ENCODE measurements at places on chromosomes 12 and 14. TPM values are rescaled to one million over a fixed set of nuclear protein-coding genes. Genes with fewer than 3 reads are reported as not detected.

DNA sequence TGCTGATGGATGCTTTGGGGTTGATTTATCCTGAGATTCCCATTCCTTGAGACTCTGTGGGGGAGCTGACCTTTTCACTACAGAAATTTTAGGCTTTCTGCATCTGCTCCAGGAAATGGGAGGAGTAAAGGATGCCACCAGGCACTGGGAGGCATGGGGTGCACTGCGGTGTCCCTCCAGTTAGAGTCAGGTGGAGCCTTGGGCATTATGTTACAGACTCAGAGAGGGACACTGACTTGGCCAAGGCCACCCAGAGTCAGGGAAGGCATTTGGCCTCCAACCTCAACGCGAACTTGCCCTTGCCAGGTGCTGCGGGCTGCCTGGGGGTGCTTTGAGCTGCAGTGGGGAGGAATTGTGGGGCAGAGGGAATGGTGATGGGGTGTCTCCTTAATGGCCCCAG, 58.0 kb upstream of the TBX3 start:
- no peak for DNase-seq

GRCh38 chr14:80346395-80346794, 135.1 kb upstream of the DIO2 start:
- no peak for DNase-seq

DNA sequence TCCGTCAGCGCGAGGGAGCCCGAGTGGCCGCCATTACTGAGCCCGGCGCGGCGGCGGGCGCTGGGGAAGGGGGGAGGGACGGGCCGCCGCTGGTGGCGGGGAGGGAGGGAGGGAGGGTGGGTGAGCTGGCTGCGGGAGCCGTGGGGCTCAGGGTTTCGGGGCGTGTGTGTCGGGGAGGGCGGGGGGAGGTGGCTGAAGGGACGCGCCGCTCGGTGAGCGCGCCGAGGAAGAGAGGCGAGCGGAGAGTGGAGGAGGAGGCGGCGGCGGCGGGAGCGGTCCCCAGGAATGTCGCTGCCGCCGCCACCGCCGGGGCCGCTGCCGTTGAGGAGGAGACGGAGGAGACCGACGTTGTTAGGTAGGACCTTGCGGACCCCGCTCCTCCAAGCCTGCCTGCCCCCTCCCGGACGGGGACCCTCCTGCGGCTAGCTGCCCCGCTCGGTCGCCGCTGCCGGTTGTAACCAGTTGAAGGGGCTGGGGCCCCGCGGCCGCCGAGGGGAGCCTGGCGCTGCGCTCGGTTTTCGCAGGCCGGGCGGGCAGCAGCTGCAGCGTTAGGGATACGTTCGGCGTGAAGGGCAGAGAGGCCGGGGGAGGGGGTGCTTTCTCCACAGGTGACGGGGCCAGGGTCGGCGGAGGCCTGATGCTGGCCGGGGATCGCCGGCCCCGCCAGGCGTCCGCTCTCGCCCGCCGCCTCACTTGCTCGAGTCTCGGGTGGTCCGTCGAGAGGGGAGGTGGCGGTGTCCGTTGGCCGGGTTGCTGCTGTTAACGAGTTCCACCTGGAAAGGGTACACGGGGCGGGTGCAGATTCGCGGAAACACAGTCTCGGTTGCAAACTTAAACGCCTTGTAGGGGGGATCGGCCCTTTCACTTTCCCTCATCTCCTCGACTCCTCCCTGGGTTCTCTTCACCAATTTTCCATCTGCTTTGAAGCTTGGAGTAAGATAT, at the start of gene ARHGAP5:
TSS of gene ARHGAP5 (plus strand) at position 224 of the 942 bp plus-strand sequence. CDS start 13,366 bp downstream, outside the sequence.
- peak; percentile 86 for DNase-seq

GRCh38 chr14:70005281-70005805, 126.1 kb downstream of the SMOC1 start:
- DNase-seq = no peak

Gene CNTN1
- 9.8 TPM for total RNA-seq

DNA sequence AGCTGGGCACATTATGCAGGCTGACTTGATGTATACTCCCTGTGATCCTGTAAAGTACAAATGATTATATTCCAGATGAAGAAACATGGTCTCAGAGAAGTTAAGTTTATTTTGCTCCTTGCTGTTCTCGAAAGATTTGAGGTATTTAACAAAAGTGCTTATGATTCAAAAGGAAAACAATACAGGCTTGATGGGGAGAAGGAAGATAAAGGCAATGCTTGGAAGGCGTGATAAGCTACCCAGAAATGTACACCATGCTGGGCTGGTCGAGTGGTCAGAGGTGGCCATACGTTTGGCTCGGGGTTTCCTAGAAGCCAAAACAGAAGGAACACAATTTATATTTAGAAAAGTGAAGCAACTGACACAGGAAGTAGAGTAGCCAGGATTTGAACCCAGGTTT, 201.0 kb downstream of the KTN1 start:
- DNase-seq = no peak

Gene GPD1
- total RNA-seq = 0.45 TPM

- DNase-seq = peak; percentile 91
Observed at GRCh38 chr12:6056406-6057240, 67.8 kb downstream of the VWF start.

DNA sequence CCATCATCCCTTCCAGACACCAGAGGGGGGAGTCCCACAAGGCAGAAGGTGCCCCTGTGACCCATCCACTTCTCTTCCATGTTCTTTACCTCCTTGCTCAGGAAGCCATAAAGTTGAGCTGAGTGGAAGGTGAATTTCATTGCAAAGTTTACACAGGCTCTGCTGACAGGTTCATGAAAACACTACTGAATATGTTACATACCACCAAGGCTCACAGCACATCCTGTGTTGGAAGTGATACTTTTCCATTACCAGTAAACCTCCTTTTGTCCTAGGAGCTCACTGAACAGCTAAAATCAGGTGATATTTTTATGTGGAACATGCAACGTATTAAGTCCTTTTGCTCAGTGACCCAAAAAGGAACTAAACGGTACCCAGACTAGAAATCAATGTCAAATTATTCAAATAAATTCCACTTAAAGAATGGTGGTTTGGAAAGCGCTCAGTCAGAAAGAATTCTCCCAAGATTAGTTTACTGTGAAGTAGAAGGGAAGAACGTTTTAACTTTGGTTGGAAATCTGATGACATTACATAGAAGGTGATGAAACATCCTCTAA, 196.2 kb upstream of the NUDT4 start:
- DNase-seq = no peak

DNA sequence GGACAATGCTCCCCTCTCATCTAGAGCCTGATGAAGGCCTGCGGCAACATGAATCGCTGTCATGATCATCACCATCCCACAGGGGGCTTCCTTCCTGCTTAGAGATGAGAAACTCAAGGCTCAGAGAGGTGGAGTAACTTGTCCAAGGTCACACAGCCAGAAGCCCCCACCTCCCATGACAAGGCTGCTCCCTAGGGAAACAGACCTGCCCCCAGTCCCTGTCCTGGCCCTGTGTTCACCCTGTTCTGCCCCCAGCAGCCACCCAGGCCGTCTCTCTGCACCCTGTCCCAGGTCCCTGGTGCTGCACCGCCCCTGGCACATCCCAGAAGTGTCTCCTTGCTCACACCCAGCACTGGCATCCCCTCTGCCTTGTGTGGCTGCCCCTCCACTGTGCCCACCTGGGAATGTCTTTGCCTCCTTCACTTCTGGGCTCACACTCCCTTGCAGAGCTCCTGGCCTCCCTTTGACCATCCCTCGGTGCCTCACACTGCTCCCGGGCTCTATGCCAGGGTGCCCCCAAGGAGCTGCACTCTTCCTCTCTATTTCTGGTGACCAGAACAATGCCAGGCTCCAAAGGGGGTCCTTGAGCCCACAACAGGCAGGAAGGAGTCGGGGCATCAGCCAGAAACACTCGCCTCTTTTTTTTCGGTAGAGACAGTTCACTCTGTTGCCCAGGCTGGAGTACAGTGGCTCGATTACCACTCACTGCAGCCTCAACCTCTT, 70.5 kb downstream of the BCL11B start:
- DNase-seq = peak; percentile 65

- peak; percentile 70 for DNase-seq
Observed at GRCh38 chr12:104411826-104412641, 44.7 kb upstream of the CHST11 start.

GRCh38 chr12:55874443-55874842, 31.7 kb upstream of the MMP19 start:
- DNase-seq = no peak

DNA sequence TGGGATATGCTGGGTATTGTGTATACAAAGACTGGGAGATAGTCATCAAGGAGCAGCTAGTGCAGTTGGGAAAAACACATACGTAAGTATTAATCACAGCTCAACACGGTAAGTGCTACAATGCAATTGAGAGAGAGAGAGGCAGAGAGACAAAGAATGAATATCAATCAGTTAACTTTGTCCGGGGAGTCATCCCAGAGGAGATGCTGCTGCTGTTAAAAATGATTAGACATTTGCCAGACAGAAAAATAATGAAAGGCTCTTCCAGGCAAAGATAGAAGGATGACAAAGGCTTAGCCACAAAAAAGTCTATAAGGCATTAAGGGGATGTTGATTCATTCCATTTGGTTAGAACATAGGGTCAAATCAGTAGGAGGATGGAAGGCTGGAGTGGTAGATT, 45.1 kb downstream of the AKAP6 start:
- no peak for DNase-seq

Gene TAS2R31
- total RNA-seq = 5.9 TPM

- DNase-seq = no peak
Observed at GRCh38 chr14:35161231-35161630, 38.9 kb downstream of the PRORP start.

DNA sequence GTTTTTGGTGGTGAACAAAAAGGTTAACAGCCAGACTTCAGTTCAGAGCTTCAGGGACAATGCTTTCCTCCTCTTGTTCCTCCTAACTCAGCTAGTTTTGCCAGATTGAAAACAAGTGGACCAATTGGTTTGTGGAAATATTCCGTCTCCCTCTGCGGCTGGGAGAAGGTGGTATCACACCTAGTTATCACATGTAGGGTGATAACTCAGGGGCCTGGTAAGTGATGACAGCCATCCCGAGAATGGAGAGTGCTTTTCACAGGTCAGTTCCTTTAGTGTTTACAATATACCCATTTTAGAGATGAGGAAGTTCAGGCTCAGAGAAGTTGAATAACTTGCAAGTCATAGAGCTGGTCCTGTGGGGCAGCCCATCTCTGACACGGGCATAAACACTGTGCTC, 60.7 kb upstream of the DICER1 start:
- peak; percentile 79 for DNase-seq

Gene MMP14
- total RNA-seq = 213 TPM

GRCh38 chr12:70842136-70842535, 78.4 kb downstream of the PTPRR start:
- no peak for DNase-seq

DNA sequence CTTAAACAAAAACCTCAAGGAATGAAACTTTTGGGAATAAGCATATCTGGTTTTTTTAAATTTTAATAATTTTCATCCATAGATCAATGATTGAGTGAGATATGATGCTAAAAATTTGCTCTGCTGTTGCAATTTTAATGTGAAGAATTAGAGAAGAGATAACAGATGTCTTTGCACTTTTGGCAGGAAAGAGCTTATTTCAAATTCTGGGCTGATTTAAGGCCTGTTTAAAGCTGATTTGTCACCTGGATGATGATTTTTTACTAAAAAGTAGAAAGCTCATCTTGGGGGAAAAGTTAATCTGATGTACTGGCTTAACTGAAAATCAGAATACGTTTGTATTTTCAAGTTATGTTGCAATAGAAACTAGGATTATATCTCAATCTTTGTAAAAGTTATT, 268.9 kb upstream of the NOVA1 start:
- no peak for DNase-seq

GRCh38 chr12:12819221-12819620, 6.1 kb downstream of the DDX47 start:
- DNase-seq = no peak

- DNase-seq = no peak
Observed at GRCh38 chr12:127809275-127809674, 457.7 kb upstream of the TMEM132C start.

Gene HOXC11
- total RNA-seq = not detected

DNA sequence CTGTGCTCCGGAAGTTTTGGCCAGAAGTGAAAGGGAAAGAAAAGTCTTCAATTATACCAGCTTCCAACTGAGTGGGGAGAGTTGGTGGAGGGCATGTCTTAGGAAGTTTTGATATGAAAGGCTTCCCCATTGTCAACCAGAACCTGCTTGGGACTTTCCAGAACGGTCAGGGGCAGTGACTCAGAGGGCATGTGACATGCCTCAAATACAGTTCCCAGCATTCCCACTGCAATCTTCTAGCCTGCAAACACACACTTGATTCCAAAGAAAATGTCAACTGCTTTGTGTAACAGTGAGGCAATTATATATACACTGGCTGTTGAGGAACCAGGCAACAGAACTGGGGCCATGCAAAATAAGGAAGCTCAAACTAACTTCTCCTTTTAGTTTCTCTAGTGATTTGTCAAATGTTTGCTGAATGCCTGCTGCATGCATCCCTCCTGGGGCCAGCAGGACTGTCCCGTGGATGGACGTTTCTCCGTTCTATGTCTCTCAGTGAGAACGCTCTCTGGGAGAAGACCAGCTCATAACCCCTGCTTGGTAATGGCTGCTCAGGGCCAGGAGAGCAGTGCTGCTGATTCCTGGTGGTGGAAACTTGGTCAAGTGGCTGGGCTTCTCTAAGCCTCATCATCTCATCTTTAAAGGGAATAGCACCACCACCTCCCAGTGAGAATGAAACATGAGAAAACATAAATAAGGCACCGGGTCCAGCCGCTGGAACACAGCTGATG, 18.3 kb downstream of the SLC25A47 start:
- no peak for DNase-seq

GRCh38 chr12:32102234-32102633, 4.4 kb upstream of the BICD1 start:
- no peak for DNase-seq

Gene A2M
- 0.66 TPM for total RNA-seq

- no peak for DNase-seq
Observed at GRCh38 chr12:88413646-88414045, 166.6 kb downstream of the KITLG start.

DNA sequence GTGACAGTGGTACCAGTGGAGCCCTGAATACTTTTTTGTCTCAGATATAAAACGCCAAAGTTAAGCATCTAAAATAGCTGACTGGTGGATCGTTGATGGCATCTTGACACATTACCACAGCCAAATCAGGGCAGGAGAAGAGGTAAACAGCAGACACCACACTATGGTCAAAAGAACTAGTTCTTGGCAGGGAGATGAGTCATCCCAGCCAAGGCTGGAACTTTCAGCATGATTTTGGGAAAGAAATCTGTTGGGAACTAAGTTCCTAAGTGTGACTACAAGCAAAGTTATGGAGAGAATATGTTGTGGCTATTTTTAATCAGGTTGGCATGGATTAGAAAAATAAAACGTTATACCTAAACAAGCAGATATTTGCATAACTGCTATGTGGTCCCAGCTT, 36.9 kb downstream of the LGR5 start:
- DNase-seq = no peak

GRCh38 chr14:81523616-81524015, 10.0 kb downstream of the SEL1L start:
- DNase-seq = no peak

GRCh38 chr14:82779301-82779700, 1245.6 kb upstream of the SEL1L start:
- no peak for DNase-seq

- DNase-seq = no peak
Observed at GRCh38 chr14:92663049-92663448, 85.4 kb downstream of the LGMN start.
